ENCODE measurements at places on chromosomes 11 and 22.

DNA sequence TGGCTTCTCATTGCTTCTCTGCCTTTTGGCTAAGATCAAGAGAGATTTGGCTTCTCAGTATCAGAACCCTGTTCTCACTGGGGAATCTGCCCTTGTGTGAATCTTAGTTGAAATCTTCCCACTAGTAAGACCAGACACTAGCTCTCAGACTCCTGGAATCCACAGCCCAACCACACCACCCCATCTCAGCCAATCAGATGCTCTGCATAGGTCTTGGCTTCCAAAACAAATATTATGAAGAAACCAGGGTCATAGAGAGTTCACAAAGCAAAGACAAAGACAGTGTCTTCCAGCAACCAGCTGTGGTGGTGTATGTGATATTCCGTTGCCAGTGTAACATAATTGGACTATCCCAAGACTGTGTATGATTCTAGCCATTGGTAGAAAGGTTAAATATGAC, 5.4 kb downstream of the OR8B12 start:
- DNase-seq, result no peak

- DNase-seq, result no peak
Observed at GRCh38 chr11:105168457-105168856, 28.9 kb upstream of the CARD18 start.

GRCh38 chr22:31176923-31177322, 16.9 kb downstream of the RNF185 start:
- DNase-seq, result no peak

DNA sequence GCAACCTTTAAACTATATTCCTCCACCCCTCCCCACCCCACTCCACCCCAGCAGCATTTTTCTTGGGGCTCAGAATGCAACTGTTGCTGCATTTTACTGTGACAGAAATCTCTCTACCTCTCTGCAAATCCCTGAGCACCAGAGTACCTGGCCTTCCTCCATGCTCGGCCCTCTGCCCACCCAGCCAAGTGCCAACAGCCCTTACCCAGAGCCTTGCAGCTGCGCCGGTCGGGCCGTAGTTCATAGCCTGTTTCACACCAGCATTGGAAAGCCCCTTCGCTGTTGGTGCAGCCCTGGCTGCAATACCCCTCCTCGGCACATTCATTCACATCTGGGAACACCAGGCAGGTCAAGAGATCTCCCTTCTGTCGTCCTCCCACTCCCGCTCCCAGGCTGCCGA, 23.4 kb downstream of the LRP4 start:
- DNase-seq, result no peak

GRCh38 chr22:37230673-37231405, 13.2 kb downstream of the RAC2 start:
- DNase-seq, result no peak

DNA sequence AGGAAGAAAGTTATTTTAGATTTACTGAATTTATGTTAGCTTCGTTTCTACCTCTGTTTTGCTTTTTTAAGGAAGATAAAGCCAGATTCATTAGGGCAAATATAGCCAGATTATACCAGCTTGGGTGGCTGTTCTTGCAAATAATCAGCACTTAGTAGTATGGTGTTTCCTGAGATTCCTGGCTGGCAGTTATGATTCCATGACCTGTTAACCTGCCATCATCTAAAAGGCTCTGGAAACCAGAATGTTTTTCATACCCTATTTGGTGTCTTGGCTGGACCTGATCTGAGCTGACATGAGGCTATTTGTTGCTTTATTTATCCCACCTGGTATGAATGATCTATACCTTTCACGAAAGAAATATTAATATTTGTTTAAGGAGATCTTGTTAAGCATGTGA, 82.7 kb upstream of the HORMAD2 start:
- DNase-seq, result no peak

GRCh38 chr11:129061492-129062230, 119.0 kb upstream of the TP53AIP1 start:
- DNase-seq, result no peak

GRCh38 chr11:120547811-120548681, 36.5 kb downstream of the GRIK4 start:
- DNase-seq, result peak; percentile 66

DNA sequence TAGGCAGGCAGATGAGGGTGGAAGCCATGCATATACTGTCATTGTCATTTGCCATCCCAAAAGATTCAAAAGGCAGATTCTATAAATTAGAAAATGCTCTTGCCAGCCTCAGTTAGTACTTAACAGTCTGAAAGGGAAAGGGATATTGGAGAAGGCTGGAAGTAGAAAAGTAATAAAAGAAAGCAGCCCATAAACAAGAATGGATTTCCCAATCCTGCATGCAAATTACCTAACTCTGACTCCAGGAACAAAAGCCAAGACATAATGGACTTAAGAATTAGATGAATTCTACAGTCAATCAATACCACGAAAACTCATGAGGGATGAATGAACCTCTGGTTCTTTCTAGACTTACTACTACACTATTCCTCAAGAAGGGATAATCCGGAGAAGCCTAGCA, 5.9 kb downstream of the PAK1 start:
- no peak for DNase-seq

GRCh38 chr11:120060512-120060911, 77.4 kb downstream of the TRIM29 start:
- DNase-seq, result no peak

DNA sequence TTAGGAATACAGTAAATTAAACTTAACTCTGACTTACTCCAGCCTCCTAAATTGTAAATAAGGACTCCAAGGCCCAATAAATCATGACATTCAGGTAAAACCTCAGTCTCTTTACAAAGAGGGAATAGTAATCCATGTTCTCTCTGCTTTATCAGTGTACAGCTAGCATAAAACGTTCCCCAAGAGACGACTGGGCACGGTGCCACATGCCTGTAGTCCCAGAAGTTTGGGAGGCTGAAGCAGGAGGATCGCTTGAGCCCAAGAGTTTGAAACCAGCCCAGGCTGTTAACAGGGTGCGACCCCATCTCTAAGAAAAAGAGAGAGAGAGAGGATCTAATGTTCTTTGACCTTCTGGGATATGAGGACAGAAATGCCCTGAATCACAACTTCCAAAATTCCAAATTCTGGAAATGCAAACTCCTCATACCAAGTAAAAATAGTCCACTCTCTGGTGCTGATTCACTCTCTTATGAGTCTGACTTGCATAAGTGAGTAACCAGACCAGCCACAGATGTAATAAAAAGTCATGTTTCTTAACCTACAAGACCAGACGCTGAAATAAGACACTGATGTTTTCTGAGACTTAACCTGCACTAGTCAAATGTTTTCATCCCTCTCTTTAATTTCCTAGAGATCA, 25.5 kb downstream of the NNMT start:
- no peak for DNase-seq

DNA sequence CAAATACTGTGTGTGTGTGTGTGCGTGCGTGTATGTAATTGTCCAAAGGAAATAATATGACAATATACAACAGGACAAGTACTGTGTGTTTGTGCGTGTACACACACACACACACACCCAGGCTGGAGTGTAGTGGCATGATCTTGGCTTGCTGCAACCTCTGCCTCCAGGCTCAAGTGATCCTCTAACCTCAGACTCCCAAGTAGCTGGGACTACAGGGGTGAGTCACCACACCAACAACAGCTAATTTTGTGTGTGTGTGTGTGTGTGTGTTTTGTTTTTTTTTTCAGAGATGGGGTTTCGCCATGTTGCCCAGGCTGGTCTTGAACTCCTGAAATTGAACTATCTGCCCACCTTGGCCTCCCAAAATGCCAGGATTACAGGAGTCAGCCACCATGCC, 61.5 kb downstream of the NUP98 start:
- DNase-seq, result no peak

GRCh38 chr11:59191890-59192289, 20.0 kb downstream of the DTX4 start:
- no peak for DNase-seq

- no peak for DNase-seq
Observed at GRCh38 chr11:76736773-76737495, 46.2 kb upstream of the TSKU start.

DNA sequence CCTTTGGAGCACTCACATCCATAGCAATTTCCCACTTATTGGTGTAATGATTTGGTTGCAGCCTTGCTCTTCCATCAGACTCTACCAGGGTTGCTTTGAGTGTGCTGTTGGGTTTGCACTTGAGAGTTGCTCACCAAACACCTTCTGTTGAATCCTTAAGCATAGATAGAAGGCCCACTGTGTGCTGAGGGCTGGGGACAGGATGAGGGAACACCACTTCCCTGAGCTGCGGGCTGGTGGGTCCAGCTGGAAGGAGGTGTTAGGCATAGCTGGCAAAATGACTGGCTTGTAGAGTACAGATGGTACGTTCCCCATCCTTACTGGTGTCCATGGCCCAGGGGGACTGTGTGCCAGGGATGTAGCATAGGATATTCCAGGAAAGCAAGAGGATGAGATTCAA, 3.9 kb downstream of the PRDM11 start:
- no peak for DNase-seq

- no peak for DNase-seq
Observed at GRCh38 chr11:127461241-127462064, 460.9 kb upstream of the KIRREL3 start.

DNA sequence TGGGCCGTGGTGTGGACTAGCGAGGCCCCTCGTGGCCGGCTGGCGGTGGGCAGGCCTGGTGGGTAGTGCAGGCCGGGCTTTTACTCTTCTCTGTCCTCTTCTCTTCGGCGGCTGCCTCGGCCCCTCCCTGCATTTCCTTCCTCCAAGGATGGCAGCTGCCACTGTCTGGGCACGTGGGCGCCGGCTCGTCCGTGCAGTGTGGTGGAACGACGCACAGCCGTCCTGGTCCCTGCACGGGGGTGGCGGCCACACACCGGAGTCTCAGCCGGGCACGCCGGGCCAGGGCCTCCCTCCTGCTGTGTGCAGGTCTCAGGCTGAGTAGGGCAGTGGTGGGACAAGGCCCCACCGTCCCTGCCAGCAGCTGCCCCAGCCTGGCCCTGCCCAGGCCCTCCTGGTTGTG, 37.7 kb downstream of the MOB2 start:
- DNase-seq, result no peak

DNA sequence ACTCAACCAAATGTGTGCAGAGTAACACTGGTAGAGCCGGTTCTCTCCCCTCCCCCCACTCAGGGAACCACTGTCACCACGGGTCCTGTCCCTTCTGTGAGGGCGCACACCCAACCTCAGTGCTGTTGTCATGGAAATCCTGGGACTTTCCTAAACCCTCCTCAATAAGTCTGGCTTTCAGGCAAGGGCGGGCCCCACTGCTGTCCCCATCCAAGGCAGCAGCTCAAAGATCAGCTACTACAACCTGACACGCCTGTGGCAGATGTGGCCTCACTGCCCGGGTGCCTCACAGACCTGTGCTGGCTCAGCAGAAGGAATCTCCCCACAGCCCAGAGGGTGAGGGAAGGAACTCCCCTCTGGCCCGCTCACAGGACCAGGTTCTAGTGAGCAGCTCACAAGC, 2.2 kb downstream of the PRODH start:
- DNase-seq, result no peak

- DNase-seq, result no peak
Observed at GRCh38 chr11:113880971-113881370, 5.6 kb upstream of the USP28 start.

DNA sequence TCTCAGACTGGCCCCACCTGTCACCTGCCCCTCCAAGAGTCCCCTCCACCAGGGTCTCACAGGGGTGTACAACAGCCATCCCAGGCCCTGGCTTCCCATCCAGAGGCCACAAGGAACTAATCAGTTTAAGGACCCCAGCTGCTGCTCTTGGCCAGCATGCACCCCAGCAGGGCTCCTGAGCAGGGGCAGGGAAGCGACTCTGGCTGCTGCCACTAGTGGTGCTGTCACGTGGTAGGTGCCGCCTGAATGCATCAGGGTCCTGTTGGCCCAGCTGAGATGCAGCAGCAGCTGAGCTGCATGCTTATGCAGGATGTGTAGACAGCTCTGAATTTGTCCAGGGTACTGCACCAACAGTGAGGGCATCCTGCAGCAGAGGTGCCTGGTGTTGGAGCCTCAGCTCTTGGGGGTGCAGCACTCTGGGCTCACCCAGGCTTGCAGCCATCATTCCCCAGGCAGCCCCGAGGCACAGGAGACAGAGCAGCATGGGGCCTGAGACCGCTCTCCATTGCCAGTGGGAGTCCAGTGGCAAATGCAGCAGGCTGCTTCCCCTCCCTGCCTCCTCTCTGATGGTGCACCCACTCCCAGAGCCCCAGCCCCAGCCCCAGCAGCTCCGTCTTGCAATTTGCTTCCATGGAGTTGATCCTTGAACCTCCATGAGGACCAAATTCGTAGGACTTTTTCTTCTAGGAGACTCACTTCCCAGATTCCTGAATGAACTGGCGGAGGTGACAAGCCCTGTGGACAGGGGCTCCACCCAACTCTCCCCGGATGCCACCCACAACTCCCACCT, 98.7 kb downstream of the MPPED1 start:
- DNase-seq, result no peak

DNA sequence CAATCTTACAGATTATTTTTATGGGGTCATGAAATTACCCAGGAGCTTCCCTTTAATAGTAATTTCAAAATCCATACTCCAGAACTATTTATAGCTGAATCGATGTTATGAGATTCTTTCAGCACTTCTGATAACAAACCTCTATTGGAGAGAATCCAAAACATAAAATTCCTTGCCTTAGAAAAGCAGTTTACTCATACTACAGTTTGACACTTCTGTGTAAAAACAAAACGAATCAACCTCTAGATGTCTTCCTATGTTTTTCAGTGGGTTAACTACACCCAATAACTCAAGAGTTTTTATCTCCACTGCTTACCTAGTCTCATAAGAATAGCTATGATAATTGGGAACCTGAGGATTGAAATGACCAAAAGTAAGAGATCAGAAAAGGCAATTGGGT, 35.6 kb downstream of the KIF18A start:
- DNase-seq, result no peak

DNA sequence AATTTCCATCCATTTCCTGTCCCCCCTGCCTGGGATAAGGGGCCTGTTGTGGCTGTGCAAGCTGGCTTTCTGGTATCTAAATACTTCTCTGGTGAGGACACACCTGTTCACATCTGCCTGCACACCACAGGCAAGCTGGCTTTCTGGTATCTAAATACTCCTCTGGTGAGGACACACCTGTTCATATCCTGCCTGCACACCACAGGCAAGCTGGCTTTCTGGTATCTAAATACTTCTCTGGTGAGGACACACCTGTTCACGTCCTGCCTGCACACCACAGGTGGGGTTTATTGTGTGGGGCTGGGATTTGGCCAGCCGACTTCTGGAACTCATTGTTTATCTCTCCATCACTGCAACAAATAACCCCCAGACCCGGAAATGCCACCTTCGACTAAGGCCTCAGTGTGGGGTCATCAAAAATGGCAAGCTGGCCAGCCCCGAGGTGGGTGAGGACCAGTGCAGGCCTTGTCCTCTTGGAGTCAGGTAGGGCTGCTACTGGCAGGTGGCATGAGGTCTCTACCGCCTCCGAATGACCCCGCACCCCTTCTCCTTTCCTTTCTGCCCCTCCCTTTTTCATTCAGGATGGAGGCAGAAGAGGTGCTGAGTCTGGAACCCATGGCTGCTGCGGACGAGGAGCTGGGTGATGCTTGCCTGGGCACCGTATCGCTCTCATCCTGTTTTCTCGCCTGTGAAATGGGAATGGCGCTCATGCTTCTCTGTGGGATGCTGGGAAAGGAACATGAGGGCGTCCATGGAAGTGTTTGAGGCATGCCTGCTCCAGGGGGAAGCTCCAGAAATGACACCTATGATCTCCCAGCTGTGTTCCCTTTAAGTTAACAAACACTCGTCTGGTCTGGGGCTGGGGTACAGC, 43.5 kb upstream of the MYEOV start:
- DNase-seq, result no peak
